ENCODE measurements at places on chromosomes 12 and 14. TPM values are rescaled to one million over a fixed set of nuclear protein-coding genes. Genes with fewer than 3 reads are reported as not detected.

SLC38A1 gene
- total RNA-seq: 3.5 TPM

DNA sequence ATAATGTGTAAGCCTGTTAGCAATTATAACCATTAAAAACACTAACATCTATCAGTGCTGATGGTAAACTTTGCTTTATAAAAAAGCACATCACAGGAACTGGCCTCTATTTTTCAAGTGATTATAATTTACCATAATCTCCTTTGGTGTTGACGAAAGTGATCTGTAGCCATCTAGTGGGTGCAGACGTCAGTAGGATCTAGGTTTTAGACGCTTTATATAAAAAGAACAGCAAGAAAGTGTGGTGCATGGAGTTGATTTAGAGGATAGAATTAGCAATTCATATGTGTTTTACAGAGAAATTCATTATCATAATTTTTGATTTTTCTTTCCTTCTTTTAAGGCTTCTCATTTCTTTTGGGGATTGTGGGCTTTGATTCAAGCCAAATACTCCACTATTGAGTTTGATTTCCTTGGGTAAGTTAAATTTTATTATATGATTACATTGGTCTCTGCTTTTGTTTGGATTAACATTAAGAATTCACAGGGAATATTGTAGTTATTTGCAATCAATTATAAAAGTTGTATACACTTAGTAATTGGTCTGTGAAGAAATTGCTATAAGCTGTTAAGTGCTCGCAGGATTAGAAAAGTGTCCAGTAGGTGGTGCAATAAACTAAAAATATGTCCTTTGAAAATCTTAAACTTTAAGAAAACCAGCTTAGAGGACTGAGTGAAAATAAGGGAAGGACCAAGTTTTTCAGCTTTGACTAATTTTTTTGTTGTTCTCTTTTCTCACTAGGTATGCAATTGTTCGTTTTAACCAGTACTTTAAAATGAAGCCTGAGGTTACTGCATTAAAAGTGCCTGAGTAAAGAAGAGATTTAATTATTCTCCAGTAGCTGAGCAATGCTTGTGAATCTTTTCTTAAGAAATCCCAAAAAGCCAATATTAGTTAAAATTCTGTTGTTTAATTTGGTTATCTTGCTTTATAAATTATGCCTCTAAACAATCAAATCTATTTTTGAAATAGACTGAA is 59.5 kb downstream of the ETNK1 start:
- DNase-seq: peak; percentile 70

ZNF705A gene
- not detected for total RNA-seq

DNA sequence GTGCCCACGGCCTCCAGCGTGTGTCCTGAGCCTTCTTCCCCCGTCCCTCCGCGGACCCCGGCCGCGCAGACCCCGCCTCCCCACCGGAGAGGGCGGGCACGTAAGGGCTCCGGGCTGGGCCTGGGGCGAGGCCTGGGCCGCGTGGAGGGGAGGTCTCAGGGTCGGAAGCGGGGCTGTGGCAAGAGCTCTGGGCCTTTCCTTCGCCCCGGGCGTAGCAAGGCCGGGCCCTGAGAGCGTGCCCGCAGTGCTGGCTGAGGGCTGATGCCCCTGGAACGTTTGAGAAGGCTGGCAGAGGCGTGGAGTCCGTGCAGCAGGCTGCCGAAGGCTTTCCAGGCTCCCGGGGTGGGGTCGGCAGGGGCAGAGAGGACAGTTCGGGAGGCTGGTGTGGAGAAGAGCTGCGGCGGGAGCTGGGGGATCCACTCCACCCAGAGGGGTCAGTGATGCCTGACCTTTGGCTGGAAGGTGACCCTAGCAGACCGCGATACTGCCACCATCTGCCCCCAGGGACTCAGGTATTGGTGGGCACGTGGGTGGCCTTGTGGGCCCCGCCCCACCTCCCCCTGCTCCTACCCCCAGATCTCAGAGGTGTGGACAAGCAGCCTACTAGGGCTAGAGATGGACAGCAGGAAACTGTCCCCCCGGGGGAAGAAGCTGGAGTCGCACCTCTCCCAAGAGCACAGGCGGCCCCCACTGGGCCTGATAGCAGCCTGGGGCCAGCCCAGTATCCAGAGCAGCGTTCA is 558 bp downstream of the TEX22 start:
- peak; percentile 10 for DNase-seq

CACNA1C gene
- total RNA-seq: 0.05 TPM

C12orf42 gene
- 0.63 TPM for total RNA-seq

DNA sequence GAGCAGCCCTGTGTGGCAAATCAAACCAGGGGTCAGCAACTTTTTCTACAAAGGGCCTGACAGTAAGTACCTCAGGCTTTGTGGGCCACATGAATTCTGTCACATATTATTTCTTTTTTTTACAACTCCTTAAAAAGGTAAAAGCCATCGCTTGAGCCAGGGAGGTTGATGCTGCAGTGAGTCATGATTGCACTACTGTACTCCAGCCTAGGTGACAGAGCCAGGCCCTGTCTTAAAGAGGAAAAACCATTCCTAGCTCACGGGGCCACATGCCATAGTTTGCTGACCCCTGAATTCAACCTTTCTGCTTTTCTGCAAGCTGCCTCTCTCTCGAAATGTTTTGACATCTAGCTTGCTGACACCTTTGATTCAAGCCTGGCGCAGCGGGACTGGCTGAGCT is 55.1 kb upstream of the CORO1C start:
- no peak for DNase-seq

DNA sequence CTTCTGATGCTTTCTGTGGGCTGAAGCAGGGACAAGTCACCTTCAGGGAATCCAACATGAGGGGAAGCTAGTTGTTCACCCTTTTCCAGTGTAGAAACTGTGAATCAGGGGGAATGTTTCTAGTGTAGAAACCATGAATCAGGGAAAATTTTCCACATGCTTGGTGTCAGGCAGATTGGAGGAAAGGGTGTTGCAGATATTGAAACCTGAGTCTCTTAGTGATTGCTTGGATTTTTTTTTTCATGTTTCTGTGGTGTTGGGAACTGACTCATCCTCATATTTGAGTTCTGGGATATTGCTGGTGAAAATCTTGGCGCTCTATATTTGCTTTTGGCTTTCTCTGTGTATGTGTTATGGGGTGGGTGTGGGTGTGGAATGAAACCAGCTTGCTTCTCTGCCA is 144.5 kb upstream of the FBXO33 start:
- no peak for DNase-seq

RBP5 gene
- total RNA-seq: not detected

DNA sequence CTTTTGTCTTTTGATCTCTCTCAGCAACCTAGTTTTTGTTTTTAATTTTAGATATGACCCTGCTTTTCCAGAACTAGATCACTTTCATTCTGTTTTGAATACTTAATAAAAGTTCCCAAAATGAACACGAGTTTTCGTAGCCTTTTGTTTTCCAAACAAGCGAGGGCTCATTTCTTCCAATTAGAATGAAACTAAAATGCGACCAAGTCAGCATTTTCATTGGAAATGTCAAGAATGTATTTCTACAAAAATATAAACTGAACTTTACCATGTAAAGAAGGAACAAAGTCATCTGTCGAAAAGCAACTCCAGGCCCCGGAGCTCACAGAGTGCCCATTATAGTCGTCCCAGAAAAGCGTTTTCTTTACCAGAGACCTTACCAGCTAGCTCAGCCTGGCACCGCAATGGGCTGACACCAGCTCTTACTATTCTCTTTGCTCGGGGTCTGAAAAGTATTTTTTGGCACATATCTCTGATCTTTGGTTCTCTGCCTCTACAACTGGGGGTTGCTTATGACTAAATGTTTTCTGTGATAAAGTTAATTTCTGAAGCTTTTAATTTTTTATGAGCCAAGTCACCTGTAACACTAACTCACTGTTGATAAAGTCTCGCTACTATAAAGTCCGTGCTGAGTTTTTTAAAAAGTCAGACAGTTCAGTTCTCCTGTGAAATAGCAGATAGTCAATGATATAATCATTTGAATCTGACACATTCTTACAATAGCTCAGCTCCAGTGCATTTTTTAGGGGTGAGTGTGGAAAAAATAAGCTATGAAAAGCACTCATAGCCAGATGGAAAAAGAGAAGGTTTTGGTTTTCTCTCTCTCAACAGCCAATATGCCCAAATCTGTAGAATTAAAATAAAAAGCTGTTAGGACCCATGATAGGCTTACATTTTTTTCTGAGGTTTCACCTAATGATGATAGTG is 43.4 kb downstream of the SAMD4A start:
- DNase-seq: no peak

- no peak for DNase-seq
Observed at GRCh38 chr12:113055594-113056380, 743 bp upstream of the DTX1 start.

DNA sequence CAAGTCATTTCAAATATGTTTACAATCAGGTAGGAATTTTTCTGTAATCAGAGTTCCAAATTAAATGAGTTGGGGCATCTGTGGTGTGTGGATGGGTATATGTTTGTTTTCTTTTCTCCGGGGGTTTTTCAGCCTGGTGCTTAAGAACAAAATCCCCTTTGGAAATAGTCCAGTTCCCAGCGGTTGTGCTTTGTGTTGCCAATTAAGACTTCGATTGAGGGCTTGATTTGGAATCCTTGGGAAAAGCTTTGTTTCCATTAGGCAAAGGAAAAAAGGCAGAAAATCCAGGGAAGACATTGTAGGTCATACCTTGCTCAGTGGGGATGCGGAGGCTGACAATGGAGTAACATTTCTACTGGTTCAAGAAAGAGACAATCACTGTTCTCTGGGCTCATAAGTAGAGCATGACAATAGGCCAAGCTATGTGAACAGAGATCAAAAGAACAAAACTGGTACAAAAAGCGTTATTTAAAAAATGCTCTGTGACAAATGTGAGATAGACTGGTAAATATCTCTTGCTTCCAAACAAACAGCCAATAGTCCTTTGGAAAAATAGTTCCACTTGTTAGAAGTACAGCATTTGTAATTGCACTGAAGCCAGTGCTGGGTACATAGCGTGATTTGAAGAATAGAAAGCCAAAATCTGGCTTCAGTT is 79.7 kb downstream of the EML1 start:
- no peak for DNase-seq

- DNase-seq: no peak
Observed at GRCh38 chr14:101191101-101191720, 287.7 kb upstream of the RTL1 start.

DNA sequence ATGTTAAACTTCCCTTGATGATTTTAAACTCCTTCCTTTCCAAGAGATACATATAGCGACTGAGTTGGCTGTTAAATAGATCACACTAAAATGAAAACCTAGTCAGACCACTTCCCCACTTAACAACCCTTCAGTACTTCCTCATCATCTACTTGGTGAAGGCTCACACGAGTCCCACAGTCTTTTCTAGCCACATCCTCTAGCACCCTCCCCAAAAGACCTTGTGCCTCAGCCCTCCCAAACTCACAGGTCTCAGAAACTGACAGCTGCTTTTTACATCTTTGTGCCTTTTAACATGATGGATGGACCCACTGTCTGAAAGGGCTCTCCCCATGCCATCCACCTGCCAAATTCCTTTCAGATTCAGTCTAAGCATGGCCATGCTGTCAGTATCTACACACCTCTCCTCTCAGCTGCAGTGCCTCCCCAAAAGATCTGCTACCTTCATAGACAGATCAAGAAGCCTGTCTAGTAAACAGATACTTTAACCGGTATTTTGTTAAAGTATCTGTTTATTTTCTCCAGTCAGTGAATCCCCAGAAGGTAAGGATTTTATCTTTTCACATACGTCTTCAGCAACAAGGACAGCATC is 65.1 kb upstream of the GPHB5 start:
- no peak for DNase-seq

GLS2 gene
- not detected for total RNA-seq

MAP3K9 gene
- 5.4 TPM for total RNA-seq

GRCh38 chr14:106845286-106846087 is 1319.1 kb downstream of the TMEM121 start:
- DNase-seq: no peak

GRCh38 chr12:109329003-109329402 is 18.7 kb upstream of the MYO1H start:
- no peak for DNase-seq

DNA sequence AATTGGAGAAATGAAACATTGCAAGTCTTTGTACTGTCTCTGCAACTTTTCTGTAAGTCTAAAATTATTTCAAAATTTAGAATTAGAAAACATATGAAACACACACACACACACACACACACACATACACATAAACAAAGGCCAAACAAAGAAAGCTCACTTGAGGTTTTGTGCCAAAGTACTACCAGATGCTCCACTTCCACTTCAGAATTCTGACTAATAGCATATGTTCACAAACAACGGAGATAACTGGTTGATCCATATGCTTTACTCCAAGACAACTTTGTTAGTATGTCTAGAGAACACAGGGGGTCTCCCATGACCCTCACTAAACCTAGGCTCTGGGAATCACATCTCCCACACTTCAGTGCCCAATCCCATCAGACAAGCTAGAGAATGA is 133.8 kb upstream of the CLEC14A start:
- no peak for DNase-seq

DNA sequence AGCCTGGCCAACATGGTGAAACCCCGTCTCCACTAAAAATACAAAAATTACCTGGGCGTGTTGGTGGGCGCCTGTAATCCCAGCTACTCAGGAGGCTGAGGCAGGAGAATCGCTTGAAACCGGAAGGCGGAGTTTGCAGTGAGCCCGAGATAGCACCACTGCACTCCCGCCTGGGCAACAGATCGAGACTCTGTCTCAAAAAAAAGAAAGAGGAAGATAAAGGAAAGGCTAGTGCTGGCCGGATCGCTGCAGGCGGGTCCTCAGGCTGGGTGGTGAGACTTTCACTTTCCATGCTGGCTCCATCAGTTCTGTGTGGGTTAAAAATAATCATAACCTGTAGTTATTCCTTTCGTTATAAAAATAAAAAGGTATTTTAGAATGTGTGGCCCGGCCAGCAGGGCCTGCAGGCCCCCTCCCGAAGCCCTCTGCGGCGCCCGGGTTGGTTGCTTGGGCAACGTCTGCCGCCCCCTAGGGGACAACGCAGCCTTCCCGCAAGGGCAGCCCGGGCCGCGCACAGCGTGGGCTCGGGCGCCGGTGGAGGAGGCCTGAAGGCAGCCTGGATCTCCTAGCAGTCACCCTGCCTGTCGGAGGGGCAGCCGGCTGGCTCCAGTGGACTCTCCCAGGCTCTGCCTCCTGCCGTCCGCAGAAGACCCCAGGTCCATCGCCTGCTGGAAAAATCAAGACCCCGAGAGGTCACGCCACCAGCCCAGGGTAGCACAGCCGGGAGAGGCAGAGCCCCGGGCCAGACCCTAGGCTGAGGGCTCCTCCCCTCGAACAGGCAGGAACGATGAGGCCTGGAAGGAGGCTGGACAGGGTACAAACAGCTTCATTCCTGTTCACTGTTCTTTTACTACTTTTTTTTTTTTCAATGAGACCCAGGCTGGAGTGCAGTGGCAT is 5.0 kb upstream of the SLC25A47 start:
- DNase-seq: peak; percentile 58

DNA sequence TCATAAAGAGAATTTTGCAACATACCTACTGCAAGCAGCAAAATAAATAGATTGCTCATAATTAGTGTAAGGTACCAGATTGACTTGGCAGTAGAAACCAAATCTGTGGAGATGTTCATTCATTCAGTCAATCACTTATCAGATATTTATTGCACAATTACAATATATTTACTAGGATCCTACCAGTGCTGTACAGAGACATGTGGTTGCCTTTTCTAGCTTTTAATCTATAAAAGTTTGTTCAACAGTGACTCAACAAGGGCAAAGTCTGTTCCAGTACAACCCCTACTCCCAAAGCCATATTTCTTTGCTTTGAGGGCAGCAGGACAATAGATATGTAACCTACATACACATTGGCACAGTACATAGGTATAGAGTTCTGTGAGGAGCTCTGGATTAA is 27.3 kb downstream of the ABCD2 start:
- DNase-seq: no peak

- DNase-seq: no peak
Observed at GRCh38 chr14:93044121-93044520, 71.6 kb downstream of the ITPK1 start.

Data from SK-MEL-5 (cell line).